IPS-NIHi11 (cell line): ENCODE measurements at places on chromosomes 2 and 18.

DNA sequence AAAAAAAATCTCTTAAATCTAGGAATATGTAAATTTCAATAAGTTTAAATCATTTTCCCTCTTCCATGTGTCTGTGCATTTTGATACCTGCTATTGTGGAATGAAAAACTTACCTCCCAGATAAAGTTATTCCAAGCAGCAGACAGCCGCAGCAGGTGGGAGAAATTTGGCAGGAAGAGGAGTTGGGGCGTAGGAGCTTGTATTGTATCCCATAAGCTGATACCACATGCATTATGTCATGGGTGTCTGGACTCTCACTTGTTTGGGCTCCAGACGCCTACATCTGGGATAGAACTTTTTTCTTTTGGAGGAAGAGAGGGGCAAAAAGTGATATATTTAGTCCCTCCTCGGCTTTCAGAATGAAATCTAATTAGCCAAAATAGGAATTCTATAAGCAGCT lies 59.3 kb upstream of the TCF4 start:
- no peak for DNase-seq

- DNase-seq, result no peak
Measured at GRCh38 chr2:215260097-215260677, 51.7 kb upstream of the ATIC start.

DNA sequence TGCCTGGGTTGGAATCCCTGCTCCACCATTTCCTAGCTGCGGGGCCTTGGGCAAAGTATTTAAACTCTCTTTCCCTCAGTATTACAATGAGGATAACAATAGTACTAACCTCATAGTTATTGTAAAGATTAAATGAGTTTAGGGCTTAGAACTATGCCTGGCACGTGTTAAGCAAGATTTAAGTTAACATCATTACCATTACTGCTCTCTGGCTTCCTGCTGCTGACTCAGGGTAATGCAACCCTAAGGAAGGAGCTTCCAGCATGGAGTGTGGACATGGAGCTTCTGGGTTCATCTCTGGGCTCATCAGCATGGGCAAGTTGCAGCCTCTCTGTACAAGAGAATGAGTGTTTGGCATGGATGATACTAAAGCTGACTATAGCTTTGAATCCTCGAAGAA lies 374.2 kb upstream of the MAP2 start:
- DNase-seq, result peak; percentile 9

DNA sequence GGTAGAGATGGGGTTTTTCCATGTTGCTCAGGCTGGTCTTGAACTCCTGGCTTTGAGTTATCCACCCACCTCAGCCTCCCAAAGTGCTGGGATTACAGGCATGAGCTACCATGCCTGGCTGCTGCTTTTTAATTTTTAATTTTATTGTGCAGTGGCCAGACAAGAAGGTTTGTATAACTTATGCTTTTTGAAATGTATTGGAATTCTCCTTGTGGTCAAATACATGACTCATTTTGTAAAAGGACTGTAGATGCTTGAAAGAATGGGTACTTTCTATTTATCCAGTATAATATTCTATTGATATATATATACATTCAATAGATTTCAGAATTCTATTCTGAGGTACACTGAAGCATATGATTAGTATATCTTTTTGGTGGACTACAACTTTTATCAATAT lies 82.6 kb upstream of the ST3GAL5 start:
- DNase-seq, result no peak

DNA sequence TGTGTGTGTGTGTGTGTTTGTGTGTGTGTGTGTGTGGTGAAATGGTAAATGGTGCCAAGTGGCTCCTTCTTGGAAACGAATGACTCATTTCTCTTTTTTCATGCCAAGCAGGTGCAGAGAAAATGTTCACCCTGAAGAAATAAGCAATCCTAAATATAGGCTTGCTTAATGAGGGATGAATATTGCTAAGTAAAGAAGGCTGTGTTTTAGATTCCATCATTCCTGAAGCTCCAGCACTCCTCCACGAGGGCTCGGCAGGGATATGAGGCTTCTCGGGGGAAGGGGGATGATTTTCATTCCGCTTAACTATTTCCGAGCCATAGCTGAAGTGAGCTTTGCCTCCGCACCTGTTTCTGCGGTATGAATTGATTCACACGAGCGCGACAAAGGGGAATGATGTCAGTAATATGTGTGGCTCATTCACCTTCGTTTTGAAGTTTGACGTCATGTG lies 72.9 kb downstream of the TSN start:
- no peak for DNase-seq

DNA sequence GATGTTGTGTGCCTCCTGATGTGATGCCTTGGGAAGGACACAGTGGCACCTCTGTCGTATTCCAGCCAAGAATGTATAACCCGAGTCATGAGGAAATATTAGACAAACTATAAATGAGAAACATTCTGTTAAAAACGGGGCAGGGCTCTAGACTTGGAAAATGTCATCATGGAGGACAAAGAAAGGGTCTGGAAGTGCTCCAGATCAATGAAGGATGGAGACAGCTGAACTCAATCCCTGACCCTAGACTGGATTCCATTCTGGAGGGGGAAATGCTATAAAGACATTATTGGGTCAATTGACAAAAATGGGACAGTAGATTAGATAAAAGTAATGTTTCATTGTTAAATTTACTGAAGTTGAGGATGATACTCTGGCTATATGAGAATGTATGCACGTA lies 92.1 kb downstream of the SLC4A3 start:
- DNase-seq, result no peak

DNA sequence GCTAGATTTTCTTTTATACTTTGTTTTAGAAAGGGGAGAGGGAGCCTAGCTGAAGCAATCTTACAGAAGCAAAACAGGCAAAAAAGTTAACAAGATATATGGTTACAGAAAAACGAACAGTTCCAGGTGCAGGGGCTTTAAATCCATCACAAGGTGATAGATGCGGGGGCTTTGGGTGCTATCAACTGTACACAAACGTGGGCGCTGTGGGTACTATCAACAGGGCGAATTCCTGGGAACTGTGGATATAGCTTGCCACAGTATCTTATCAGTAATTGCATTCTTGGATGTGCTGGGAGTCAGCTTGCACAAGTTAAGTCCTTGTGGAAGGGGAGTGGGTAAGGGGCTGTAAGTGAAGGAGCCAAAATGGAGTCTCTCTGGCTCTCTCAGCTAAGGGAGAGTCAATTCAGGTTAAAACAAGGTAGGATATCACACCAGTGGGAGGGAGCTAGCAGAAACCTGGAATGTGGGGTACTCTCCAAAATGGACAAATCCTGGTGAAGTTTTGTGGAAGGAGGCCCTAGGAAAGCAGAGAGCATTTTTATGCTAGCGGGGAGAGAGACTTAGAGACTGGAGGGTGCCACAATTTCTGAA lies 325.8 kb upstream of the SPHKAP start:
- no peak for DNase-seq

- DNase-seq, result peak; percentile 19
Measured at GRCh38 chr2:12684471-12684936, 32.2 kb upstream of the TRIB2 start.

GRCh38 chr2:70964596-70965386 lies 13.6 kb upstream of the ANKRD53 start:
- DNase-seq, result peak; percentile 85

- peak; percentile 23 for DNase-seq
Measured at GRCh38 chr18:54671291-54671881, 80.3 kb downstream of the DYNAP start.

- no peak for DNase-seq
Measured at GRCh38 chr2:236857781-236858180, 227.9 kb upstream of the COPS8 start.

- no peak for DNase-seq
Measured at GRCh38 chr2:71727562-71727961, 274.2 kb downstream of the DYSF start.

GRCh38 chr18:32805354-32805753 lies 32.5 kb upstream of the KLHL14 start:
- DNase-seq, result no peak

DNA sequence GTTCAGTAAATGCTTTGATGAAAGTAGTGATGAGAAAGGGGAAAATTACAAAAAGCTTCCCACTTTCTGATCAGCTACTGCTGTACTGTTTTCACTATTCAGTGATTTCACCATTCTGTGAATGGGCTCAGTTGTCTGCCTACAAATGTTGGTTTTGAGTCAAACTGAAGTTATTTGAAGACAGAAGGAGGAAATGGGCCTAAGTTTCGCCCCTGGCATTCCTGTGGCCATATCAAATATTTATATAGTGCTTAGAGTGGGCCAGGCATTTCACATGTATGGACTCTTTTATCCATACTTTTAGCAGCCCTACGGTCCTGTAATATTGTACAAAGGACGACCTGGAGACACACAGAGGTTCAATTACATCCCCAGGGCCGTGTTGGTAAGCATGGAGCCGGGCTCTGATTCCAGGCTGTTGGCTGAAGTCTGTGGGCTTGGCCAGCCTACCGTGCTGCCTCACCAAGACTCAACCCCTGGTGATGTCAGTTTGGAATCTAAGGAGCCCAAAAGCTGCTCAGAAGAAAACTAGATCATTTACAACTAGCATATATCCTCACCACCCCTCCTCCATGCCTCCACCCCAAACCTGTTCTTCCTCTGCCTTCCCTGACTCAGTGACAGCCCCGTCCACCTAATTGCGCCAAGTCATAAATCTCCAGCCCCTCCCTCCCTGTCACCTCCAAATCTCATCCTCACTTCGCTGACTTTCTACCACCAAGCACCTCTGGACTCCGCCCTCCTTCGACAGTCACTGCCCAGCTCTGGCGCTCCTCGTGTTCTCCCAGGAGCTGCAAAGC lies 10.1 kb upstream of the GRHL1 start:
- DNase-seq, result no peak

DNA sequence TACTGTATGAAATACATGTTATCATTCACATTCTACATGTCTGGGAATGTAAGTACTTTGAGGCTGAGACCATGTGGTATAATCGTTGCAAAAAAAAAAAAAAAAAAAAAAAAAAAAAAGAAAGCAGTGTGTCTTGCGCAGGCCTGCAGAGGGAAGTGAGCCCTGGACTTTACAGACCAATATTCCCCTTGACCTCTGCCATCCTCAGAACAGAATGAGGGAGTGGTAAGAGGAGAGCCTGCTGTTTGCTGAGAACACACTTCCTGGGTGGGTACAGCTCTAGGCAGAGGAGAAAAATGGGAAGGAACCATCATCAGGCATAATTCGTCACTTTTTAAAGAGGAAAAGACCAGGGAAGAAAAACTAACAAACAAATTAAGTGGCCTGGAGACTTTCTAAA lies 28.8 kb upstream of the TBC1D8 start:
- DNase-seq, result no peak
